Suprapubic skin (tissue), 4 donors: ENCODE measurements at places on chromosomes 6 and 20. TPM values are rescaled to one million over a fixed set of nuclear protein-coding genes. Genes with fewer than 3 reads are reported as not detected.

The GPX6 gene
- not detected for total RNA-seq

DNA sequence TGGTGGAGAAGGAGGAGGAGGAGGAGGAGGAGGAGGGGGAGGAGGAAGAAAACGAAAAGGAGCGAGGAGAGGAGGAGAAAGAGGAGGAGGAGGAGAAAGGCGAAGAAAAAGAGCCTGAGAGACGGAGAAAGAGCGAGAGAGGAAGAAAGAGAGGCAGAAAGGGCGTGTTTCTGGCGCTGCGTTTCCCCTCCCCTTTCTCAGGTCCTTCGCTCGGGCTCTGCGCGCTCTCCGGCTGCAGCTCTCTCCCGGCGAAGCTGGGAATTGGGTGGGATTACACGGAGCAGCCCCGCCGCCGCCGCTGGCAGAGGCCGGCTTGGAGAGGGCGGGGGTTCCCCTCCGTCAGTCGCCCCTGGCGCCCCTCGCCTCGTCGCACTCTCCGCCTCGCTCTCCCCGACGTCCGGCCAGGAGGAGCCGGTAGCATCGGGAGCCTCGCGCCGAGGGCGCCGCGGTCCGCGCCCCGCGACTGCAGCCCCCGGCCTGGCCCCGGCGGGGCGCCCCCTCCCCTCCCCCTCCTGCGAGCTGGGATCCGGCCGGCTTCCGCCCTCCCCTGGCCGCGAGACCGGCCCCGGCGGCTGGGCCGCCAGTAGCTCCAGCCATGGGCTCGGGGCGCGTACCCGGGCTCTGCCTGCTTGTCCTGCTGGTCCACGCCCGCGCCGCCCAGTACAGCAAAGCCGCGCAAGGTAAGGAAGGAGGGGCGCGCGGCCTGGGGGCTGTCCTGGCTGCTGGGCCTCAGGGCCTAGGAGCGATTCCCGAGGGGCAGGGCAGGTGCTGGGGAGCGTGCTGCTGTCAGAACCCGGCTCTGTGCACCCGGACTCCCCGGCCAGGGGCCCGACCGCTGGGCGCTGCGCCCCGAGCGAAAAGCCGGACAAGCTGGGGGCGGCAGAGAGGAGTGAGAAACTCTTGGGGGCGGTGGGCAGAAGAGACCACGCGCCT, at the start of gene SCUBE3:
TSS of gene SCUBE3 (plus strand) at position 133 of the 933 bp plus-strand sequence. CDS start at position 596, 463 bp downstream.
- DNase-seq = no peak
- H3K4me3 ChIP-seq = peak within 1 kb of the TSS; percentile 73
- H3K4me1 ChIP-seq = peaks cover 21% of the 10 kb centered on the region
- peaks cover 63% of the 10 kb centered on the region for H3K27me3 ChIP-seq
- H3K36me3 ChIP-seq = no peaks in the 10 kb centered on the region
- no peak within 1 kb of the TSS for H3K27ac ChIP-seq

The GJA10 gene
- total RNA-seq = not detected

The SLC17A2 gene
- not detected for total RNA-seq
